NCI-H1694 (cell line): ENCODE measurements at places on chromosomes 16 and 17.

GRCh38 chr16:15523939-15524338 lies 89.6 kb downstream of the BMERB1 start:
- no peak for DNase-seq

DNA sequence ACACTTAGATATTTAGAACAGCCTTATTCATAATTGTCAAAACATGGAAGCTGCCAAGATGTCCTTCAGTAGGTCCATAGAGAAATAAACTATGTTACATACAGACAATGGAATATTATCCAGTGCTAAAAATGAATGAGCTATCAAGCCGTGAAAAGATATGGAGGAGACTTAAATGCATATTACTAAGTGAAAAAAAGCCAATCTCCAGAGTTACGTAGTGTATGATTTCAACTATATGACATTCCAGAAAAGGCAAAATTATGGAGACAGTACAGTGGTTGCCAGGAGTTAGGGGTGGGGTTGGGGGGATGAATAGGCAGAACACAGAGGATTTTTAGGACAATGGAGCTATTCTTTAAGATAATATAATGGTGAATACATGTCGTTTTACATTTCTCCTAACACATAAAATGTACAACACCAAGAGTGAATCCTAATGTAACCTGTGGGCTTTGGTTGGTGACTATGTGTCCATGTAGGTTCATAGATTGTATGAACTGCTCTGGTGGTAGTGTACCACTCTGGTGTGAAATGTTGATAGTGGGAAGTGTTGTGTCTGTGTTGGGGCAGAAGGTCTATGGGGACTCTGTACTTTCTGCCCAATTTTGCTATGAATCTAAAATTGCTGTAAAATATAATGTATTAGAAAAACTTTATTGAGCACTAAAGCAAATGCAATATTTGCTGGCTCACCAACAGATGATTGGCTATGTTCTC lies 122.6 kb downstream of the USP22 start:
- no peak for DNase-seq

- no peak for DNase-seq
Measured at GRCh38 chr16:87201052-87201451, 116.1 kb downstream of the C16orf95 start.

- no peak for DNase-seq
Measured at GRCh38 chr17:38747463-38748148, 530 bp downstream of the PCGF2 start.

GRCh38 chr17:44556166-44556831 lies 985 bp upstream of the FZD2 start:
- DNase-seq: no peak

GRCh38 chr16:88602091-88602490 lies 31.9 kb downstream of the ZC3H18 start:
- DNase-seq: no peak
